ENCODE measurements at places on chromosomes 4 and X.
A peak's percentile ranks its signal among the peaks of the same experiment; 100 is the strongest.

GRCh38 chr4:80422727-80423404 lies 87.3 kb downstream of the CFAP299 start:
- peak; percentile 44 for DNase-seq

DNA sequence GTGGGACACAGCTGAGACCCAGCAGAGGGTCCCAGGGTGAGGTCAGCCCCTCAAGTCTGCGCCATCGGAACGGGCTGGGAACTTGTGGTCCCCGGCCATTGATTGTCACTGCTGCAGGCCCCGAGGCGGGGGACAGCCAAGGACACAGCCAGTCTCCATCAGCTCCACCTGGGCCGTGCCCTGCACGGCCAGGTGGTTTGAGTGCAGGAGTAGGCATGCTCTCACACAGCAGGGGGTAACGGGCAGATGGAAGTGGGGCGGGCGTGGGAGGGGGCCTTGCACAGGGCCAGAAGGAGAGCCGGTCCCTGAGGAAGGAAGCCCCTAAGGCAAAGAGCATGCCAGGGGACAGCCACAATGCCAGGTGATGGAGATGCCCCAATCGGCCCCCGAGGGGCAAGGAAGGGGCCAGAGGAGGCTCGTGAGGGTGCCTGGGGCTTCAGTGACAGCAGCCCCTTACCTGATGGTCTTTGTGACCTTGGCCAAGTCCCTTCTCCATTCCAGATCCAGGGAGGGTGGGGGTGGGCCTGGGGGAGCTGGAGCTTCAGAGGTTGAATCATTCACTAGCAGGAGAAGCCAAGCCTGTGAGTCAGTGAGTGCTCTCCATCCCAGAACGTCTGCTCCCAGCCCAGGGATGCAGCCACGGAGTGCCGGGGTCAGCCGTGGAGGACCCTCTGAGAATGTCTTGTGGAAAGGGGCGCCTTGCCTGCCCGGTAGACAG lies 2.3 kb downstream of the ATP2B3 start:
- no peak for DNase-seq

DNA sequence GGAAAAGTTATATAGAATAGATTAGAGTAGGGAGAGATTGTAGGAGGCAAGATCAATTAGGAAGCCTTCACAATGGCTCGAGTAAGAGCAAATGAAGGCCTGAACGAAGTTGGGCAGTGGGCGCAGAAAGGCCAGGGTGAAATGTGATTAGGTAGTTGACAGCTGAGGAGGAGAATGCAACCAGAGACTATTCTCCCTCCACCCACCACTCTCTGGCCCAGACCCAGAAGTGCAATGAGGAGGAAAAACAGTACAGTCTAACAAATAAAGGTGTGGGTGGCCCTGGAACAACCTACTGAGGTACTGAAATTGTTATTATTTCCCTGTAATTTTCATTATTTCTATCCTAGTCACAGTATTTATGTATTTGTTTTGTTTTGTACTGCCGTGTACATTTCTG lies 176.7 kb downstream of the SLC39A8 start:
- DNase-seq: no peak

DNA sequence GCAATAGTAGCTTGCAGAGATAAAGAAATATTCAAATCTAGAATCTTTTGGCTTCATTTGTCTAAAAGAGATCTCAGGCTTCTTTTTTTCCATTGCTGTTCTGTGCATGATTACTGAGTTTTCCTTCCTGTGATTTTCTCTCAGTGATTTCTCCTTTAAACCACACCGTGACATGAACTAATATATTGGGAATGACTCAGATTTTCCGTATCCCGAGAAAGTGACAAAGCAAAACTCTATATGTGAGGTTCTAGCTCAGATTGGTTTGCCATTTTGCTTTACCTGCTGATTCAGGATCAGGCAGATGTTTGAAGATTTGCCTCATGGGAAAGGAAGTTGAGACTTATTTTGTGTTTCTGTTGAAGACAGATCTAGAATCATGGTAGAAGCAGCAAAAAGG lies 59.4 kb downstream of the MTHFD2L start:
- DNase-seq: no peak

GRCh38 chrX:50988649-50989048 lies 78.1 kb downstream of the BMP15 start:
- no peak for DNase-seq

DNA sequence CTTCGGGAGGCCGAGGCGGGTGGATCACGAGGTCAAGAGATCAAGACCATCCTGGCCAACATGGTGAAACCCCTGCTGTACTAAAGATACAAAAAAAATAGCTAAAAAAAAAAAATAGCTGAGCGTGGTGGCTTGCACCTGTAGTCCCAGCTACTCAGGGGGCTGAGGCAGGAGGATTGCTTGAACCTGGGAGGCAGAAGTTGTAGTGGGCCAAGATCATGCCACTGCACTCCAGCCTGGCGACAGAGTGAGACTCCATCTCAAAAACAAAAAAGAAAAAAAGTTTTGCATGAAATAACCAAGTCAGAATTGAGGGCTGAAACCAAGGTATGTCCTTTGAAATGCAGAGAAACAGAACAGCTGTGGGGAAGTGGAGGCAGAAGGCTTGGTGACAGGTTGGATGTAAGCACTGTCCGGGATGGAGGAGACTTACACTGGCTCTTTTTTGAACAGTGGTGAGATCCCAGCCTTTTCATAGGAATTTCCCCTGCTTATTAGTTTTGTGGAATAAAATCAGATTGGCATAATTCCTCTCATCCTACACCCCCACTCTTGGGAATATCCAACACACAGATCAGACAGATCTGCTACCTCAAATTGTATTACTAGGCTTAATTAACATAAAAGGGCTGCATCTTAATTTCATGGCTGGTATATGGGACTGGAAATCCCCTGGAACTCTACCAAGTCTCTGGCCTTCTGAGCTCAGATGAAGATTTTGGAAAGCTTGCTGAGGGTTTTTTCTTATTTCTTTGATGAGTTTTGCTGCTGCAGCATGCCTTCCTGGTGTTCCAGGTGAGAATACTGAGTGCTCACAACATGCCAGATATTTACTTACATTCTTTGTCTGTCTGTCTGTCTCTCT lies 18.8 kb upstream of the C4orf36 start:
- DNase-seq: no peak

DNA sequence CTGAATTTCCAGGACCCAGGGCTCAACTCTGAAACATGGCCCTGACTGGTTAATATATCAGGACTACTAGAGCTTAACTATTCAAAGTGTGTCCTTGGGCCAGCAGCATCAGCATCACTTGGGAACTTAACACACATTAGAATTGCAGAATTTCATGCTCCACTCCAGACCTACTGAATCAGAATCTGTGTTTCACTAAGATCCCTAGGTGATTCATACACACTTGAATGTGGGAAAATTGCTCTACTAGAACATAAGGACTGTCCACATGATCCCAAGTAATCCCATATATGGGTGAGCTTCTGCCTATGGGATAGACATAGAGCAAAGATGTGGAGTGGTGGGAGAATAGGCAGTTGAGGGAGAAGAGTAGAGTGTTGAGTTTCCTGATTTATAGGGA lies 192.5 kb upstream of the CLNK start:
- DNase-seq: no peak

GRCh38 chrX:105870445-105870844 lies 48.1 kb downstream of the NRK start:
- DNase-seq: no peak

DNA sequence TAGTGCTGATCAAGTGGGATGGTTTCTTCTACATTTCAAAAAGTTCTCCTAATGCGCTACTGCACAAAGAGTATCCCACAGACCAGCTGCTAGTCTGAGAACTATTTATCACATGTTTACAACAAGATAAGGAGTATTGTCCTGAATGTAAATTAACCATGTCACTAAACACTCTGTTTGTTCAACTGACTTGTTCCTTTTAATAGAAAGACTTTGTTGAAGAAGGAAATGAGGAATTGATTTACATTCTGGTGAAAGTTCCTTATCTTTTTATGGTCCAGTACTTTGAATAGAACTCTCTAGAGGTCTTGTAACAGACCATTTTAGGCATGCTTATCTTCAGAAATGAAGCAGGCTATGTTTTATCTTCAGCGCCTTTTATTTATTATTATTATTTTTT lies 67.3 kb upstream of the IL13RA1 start:
- no peak for DNase-seq

DNA sequence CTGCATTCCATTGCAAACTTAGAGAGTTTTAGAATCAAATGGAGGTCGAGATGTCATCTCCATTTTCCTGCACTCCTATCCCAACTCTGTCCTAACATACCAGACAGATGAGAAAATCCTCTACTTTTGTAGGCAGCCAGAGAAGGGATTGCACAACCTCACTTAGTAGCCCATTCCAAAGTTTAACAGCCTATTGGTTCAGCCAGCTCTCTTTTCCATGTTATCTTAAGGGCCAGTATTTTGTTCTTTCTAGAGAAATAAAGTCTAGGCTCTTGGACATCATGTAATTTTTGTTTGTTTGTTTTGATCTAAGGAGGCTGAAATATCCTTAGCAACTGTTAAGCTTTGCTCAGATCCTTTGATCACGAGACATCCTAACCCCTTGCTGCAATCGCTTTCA lies 173.0 kb downstream of the COX18 start:
- DNase-seq: no peak

- DNase-seq: no peak
Measured at GRCh38 chr4:78145622-78146021, 88.5 kb downstream of the FRAS1 start.

- peak; percentile 3 for DNase-seq
Measured at GRCh38 chrX:57453901-57454300, 137.9 kb upstream of the ZXDB start.

GRCh38 chr4:152185786-152186550 lies 349.9 kb downstream of the FBXW7 start:
- DNase-seq: no peak

Data from T-helper 1 cell (primary cell).